Stimulated activated CD8-positive, alpha-beta memory T cell treated with anti-CD3 and anti-CD28 coated beads, Interleukin-4, amount 100 ng/mL, for 1 hour (primary cell): ENCODE measurements at places on chromosomes 11 and 22.

- DNase-seq = no peak
These were observed 12.5 kb upstream of the POU2AF1 start for GRCh38 chr11:111391328-111392124.

GRCh38 chr22:27970596-27971220 is 51.7 kb upstream of the PITPNB start:
- no peak for DNase-seq

- no peak for DNase-seq
These were observed 63.2 kb upstream of the RRAS2 start for GRCh38 chr11:14422052-14422813.

GRCh38 chr11:36109850-36110606 is 166.2 kb downstream of the LDLRAD3 start:
- no peak for DNase-seq

DNA sequence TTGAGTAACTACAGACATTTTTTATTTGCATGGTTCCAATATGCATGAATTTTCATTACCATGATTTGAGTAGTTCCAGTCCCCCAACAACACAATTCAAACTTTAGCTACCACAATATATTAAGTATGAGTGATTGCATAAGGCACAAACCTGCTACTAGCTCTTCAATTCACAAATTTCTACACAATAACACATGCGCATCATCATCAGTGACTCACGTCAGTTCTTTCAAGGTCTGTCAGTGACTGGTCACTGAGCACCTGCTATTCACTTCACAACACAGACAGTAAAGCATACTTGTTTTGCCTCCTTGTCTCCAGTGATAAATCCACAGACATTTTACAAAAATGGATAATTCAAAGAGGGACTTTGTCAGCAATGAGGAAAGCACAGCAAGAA is 435.1 kb upstream of the CCDC90B start:
- DNase-seq = no peak

GRCh38 chr11:67450796-67451657 is 1.5 kb downstream of the GPR152 start:
- DNase-seq = no peak

DNA sequence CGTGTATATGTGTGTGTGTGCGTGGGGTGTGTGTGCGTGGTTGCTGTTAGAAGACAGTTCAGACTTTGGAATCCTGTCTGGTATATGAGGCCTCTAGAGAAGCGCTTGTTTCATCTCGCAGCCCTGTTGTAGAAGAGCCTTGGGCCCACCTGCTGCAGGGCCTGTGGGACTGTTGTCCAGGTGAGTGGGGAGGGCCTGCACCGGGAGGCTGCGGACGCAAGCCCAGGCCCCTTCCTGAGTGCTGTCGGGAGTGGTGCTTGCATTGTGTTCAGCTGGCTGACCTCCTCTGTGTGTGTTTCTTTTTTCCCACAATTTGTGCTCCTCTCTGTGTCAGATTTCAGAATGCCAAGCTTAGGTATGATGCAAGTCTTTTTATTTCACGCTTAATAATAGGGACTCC is 128.4 kb downstream of the TBC1D22A start:
- no peak for DNase-seq

- no peak for DNase-seq
These were observed 52.5 kb upstream of the A4GALT start for GRCh38 chr22:42773167-42773566.

DNA sequence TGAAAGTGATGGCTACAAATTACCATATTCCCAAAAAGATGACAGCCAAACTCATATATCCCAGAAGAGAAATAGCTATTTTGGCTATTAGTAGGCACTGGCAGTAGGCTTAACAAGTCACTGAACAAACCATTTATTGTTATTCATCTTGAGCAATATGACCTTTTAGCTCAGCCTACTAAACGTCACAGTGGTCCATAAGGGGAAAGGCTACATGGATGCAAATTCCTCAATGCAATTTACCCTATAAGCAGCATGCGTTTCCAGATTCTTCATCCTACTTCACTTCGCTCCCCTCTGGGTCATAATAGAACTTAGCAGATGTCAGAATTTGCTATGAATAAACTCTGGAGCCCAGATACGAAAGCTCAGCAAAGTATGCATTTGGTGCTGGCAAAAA is 114.0 kb downstream of the SIK3 start:
- no peak for DNase-seq

- no peak for DNase-seq
These were observed 92.0 kb upstream of the DDI1 start for GRCh38 chr11:103944251-103944940.

GRCh38 chr11:67667490-67668191 is 6.8 kb downstream of the ALDH3B2 start:
- DNase-seq = no peak

GRCh38 chr11:125083312-125084056 is 20.4 kb downstream of the SLC37A2 start:
- DNase-seq = no peak

GRCh38 chr11:6474413-6474792 is 662 bp upstream of the TRIM3 start:
- DNase-seq = no peak

DNA sequence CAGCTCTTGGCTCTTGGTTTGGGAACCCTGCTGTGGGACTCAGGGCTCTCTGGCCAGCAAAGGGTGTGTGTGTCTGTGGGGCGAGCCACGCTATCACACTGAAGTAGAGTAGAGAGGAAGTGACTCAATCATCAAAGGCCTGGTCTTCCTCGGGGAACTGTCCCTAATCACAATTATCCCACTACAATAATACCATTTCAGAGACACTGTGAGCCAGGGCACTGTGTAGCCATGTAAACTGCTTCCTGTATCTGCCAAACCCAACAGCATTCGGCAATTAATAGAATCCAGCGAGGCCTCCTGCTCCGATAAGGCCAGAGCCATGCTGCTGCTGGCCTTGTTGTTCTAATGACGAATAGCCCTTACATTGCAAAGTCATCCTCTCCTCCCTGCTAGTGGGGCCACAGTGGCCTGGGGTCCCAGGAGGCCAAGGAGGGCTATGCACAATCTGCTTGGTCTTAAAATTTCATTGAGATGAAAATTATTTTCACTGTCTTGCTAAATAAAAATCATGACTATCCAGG is 49.8 kb upstream of the LMO2 start:
- DNase-seq = no peak

DNA sequence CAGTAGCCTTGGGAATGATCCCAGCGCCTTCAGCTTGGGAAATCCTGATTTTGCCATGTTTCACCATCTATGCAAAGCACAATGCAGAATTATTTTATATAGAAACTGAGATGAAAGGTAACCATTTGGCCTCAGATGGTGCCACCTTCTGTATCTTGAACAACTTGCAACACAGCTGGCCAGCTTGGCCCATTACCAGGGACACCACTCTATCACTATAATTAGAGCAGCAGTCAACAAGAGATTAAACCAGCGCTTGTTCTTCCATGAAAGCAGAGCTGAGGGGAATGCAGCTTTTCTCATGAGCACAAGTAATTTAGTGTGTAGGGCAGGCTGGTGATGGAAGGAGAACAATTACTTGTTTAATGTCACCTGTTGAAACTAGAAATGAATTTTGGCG is 6.7 kb upstream of the ZDHHC13 start:
- DNase-seq = no peak

GRCh38 chr11:48033918-48034341 is 53.6 kb downstream of the PTPRJ start:
- DNase-seq = no peak

- no peak for DNase-seq
These were observed 60.9 kb upstream of the USP47 start for GRCh38 chr11:11780858-11781257.

GRCh38 chr22:24576778-24577177 is 16.1 kb downstream of the LRRC75B start:
- DNase-seq = no peak

GRCh38 chr11:1928891-1929541 is 9.5 kb downstream of the TNNT3 start:
- no peak for DNase-seq
